ENCODE measurements at places on chromosomes 12 and 14.
A peak's percentile ranks its signal among the peaks of the same experiment; 100 is the strongest.

- DNase-seq: no peak
These were observed 16.9 kb downstream of the PPTC7 start for GRCh38 chr12:110565894-110566871.

DNA sequence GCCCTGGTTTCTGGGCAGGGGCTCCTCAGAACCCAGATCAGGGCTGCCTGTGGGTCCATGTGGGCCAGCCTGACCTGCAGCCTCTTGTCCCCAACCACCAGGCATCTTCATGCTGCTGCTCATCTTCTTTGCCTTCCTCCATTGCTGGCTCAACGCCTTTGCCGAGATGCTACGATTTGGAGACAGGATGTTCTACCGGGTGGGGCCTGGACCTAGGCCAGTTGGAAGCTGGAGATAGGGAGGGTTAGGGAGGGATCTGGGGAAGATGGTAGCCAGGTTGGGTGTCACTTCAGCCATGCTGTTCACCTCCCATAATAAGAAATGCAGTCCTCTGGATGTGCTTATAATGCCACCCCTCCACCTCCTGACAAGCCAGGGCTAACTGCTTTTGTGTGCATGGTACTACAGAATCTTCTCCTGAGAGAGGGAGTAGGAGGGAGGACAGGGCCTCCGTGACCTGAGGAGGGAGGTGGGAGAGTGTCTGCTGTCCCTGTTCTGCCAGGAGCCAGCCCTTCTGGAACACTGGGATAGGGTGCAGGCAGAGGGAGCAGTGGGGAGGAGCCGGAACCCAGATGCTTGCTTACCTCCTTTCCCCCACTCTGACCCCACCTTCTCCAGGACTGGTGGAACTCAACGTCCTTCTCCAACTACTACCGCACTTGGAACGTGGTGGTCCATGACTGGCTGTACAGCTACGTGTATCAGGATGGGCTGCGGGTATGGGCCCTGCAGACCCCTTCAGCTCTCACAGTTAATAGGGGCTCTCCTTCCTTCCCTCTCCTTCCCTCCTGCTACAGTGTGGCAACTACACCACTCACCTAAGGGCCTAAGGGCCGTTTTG lies 17.6 kb downstream of the SOAT2 start:
- no peak for DNase-seq

DNA sequence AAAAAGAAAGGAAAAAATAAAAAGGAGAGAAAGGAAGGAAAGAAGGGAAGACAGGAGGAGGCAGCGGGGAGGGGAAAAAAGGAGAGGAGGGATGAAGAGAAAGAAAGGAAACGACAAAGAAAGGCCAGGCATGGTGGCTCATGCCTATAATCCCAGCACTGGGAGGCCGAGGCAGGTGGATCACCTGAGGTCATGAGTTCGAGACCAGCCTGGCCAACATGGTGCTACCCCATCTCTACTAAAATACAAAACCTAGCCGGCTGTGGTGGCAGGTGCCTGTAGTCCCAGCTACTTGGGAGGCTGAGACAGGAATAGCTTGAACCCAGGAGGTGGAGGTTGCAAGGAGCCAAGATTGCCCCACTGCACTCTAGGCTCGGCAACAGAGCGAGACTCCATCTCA lies 18.4 kb downstream of the ATXN2 start:
- no peak for DNase-seq

DNA sequence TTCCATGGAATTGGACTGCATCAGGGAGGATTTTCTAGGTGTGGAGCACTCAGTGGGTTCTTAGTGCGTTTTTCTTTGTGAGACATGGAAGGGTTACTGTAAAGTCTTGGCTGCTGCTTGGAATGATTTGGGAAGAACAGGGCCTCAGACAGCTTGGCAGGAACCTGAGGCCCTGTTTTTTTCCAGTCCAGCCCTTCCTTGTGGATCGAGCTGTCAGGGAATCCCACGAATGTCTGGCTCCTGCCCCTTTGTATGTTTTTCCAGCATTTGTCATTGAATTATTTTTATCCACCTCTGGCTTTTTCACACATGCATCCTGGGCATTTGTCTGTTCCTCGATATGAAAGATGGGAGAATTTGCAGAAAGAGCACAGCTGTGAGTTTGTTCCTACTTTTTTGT lies 158.5 kb downstream of the TGFB3 start:
- no peak for DNase-seq

DNA sequence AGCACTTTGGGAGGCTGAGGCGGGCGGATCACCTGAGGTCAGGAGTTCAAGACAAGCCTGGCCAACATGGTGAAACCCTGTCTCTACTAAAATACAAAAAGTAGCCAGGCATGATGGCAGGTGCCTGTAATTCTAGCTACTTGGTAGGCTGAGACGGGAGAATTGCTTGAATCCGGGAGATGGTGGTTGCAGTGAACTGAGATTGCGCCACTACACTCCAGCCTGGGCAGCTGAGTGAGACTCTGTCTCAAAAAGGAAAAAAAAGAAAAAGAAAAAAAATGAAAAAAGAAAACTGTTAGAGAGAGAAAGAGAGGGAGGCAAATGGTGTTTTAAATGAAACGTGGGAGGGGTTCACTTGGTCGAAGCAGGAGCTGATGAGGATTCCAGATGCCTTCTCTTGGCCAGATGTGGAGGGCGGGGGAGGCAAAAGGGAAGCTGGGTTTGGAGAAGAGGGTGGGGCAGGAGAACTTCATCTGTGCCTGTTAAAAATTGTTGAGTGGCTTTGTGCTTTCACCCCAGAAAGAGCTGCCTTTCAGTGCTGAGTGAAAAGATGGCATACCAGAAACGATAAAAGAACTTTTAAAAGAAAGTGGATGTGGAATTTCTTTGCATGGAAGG lies 1.1 kb downstream of the EMP1 start:
- no peak for DNase-seq

DNA sequence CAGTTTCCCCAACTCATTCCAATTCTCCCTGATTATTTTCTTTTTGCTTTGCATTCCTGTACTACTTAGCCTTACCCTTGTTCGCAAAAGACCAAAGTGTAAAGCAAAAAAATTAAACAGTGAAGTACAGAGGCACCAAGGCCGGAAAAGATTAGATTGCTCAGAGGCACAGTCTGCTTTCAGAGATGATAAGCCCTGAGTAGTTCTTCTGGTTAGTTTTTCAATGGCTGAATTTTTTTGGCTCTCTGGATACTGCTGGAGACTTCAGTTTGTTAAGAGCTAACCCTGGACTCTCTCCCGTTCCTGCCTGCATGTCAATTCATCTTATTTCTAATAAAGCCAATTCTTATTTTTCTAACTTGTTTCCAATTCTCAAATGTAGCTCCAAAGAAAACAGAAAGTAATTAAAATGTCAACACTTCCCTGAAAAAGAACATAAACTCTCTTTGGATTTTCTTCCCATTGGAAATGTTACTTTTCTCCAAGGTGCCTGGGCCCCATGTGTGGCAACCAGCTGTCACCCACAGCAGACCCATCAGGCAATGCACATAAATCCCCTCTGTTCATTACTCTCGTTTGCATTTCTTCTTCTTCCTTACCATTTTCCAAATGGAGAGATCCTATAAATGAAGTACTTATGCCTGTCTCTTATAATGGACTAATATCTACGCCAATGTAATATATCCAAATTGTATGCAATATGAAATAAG lies 142.8 kb downstream of the BTG1 start:
- DNase-seq: peak; percentile 53

GRCh38 chr12:8145754-8146441 lies 10.9 kb upstream of the ZNF705A start:
- DNase-seq: peak; percentile 4

- DNase-seq: no peak
These were observed 30.0 kb upstream of the EID3 start for GRCh38 chr12:104273503-104273902.

- no peak for DNase-seq
These were observed 60.7 kb downstream of the VCPKMT start for GRCh38 chr14:50055461-50056228.

GRCh38 chr14:85948153-85948552 lies 418.2 kb downstream of the FLRT2 start:
- no peak for DNase-seq

DNA sequence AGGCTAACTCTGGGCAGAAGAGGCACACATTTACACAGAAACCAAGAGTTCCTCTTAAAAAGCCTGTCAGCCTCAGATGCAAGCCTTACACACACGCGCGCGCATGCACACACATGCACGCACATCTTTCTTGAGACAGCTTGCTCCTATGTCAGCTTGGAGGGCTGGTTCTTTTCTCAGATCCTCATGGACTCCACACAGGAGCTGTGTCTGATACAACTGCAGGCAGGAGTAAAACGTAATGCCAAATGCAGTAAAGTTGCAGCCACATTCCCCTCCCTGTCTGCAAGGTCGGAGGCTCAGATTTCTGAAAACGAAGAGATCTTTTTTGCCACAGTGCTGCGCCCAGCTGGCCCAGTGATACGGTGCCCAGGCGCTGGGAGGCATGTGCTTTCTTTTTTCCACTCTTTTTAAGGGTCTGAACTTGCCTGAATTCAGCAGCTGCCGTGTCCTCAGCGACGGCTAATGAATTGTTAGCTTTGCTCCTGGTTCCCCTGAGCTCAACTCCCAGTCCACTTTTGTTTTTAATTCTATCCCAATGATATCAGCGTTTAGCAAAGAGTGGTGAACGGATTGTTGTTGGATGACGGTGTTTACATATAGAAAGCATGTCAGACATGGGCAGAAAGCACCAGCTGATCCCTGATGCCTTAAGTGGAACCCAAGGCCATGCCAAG lies 72.9 kb upstream of the FOXN3 start:
- DNase-seq: peak; percentile 29

- DNase-seq: no peak
These were observed 257.4 kb upstream of the TMTC1 start for GRCh38 chr12:30041096-30041495.

DNA sequence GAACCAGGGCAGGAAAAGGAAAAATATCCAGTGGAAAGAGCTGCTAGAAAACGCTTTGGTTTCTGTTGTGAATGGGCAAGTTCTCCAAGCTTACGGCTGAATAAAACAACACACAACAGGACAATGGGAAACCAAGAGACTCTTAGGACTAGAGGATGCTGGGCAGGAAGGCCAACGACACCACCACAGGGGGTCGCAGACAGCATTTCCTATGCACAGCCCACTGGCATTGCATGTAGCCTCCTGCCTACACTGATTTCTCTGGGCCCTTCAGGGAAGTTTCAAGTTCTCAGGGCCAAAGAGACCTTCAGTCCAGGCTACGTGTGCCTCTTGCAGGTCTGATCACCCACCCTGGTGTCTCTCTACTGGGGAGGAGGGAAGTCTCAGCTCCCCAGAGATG lies 108.0 kb downstream of the RIMBP2 start:
- no peak for DNase-seq

DNA sequence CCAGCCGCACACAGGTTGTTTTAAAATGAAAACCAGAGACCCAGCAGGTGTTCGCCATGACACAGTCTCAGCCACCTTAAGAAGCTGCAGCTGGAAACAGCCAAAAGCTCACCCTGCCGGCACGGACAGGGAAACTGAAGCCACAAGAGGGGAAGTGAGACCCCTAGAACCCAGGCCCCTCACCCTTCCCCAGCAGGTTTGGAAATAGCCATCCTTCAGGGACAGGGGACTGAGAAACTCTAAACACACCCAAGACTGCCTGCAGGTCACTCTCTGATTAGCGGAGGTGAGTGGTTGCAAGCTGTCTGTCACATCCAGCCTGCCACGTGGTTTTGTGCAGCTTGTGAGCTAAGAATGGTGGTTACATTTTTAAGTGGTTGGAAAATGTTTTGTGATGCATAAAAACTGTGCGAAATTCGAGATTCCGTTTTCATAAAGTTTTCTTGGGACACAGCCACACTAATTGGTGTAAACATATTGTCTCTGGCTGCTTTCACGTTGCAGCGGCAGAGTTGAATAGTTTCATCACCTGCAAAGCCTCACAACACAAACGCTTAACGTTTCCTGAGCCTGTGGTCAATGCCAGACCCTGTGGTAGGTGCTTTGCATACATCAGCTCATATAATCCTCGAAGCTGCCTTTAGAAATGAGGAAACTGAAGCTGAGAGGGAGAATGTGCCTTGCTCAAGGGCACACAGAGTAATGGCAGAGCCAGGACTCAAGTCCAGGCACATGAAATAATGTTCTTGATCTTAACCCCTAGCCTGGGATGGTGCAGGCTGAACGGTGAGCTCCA lies 1.7 kb upstream of the SELPLG start:
- no peak for DNase-seq

GRCh38 chr12:11681207-11681606 lies 31.7 kb downstream of the ETV6 start:
- no peak for DNase-seq

- DNase-seq: peak; percentile 95
These were observed 3.1 kb downstream of the LRFN5 start for GRCh38 chr14:41609704-41610183.

GRCh38 chr14:60723907-60724618 lies at the start of gene SIX4:
SIX4 (minus strand) TSS chr14:60724351; CDS start chr14:60724074, 277 bp downstream.
- DNase-seq: peak; percentile 66

- no peak for DNase-seq
These were observed 24.6 kb upstream of the KIF26A start for GRCh38 chr14:104113631-104114420.

- no peak for DNase-seq
These were observed 153.9 kb downstream of the PRKCH start for GRCh38 chr14:61475316-61475715.

DNA sequence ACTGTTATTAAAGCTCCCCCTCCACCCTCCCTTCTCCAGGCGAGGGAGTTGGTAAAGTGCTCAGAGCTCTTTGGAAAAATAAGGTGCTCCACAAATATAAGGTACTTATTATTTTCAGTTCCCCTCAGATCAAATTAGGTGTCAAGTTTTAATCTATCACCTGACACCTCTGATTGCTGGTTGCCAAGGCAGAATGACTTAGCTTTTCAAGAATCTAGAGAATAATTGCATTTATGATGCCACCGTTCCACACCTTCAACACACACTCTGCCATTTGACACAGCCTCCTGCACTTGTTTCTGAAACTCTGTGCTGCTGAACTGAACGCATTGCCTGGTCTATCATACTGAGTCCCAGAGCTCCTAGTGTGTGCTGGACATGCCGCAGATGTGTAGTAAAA lies 128.6 kb downstream of the CRACR2A start:
- no peak for DNase-seq

DNA sequence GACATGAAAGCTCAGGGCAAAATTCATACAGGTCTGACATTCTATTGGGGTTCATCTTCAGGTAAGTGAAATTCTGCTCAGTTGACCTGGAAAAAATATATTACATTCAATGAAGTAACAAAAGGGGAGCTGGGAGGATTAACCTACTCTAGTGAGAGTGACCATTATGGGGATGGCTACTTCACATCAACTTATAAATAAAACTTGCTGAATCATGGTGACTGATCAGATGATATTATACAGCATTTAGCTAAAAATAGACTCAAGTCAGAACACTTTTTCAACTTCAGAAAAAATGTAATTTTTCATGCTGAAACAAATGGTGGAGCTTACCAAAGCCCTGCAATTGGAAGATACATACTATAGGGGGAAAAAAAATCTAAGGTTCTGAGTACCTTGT lies 800.2 kb downstream of the FSCB start:
- DNase-seq: no peak

DNA sequence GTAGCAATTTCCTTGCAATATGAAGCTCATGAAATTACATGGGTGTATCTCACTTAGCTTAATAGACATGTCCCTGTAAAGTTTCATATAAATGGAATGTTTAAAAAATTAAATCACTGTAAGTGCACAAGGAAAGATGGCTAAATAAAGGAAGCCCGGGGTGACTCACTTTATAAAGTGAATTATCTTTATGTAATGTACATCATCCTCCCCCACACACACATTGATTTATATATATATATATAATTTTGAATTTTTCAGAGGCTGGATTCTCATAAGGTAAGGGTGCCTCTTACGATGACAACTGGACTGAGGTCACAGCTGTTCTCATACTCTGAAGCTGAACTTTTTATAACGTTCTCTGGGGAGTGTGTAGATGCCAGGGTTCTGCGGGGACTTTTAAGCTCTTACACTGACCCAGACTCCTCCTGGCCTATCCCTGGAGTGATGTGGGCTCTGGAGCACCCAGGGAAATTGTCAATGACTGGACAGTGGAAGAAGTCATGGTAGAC lies 108.7 kb upstream of the HIF1A start:
- DNase-seq: no peak

All from NCI-H446 treated with DMSO at 0.1 percent for 48 hours (cell line).